ENCODE measurements at places on chromosomes 2 and 18.
A peak's percentile ranks its signal among the peaks of the same experiment; 100 is the strongest.

- peak overlapping the region; percentile 49 for H3K27ac ChIP-seq
- DNase-seq: peak; percentile 72
- no peak overlapping the region for H3K4me3 ChIP-seq
- H3K36me3 ChIP-seq: no peaks in the 10 kb centered on the region
Measured at GRCh38 chr2:28274911-28275685, 117.6 kb upstream of the FOSL2 start.

DNA sequence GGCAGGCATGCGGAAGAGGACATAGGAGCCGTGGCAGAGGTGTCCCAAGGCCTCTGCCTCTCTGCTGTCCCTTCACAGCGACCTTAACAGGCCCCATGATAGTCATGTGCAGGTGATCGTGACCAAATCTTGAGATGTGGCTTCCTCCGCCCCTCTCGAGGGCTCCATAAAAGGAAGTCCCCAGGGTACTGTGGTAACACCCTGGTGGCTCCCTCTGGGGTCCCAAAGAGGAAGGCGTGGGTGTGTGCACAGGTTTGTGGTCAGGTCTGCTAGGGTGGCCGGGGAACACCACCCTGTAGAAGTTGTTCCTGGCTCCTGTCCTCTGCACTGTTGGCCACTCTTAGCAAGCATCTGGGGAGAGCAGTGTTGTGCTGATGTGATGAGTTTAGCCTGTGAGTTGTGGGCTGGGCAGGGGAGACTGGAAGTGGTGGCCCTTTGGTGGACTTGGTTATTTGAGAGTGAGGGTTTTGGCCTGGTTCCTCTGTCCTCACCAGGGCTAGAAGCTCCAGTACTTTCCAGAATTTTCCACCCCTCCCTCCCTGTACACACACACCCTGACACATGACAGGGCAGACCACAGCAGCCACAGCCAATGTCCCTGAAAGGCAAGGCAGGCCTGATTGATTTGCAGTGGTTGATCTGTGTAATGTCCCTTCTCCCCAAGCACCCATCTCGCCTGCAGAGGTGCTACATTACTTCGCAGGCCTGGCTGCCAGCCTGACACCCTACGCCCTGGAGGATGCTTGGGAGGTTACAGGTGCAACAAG lies 68.9 kb upstream of the BOD1L2 start:
- no peaks in the 10 kb centered on the region for H3K27me3 ChIP-seq
- no peaks in the 10 kb centered on the region for H3K36me3 ChIP-seq
- H3K27ac ChIP-seq: no peak overlapping the region
- H3K4me3 ChIP-seq: no peak overlapping the region
- DNase-seq: no peak
- no peaks in the 10 kb centered on the region for H3K4me1 ChIP-seq

- no peak overlapping the region for H3K27ac ChIP-seq
- no peaks in the 10 kb centered on the region for H3K4me1 ChIP-seq
- no peaks in the 10 kb centered on the region for H3K36me3 ChIP-seq
- H3K4me3 ChIP-seq: no peak overlapping the region
- no peak for DNase-seq
Measured at GRCh38 chr18:60050821-60051220, 151.0 kb downstream of the PMAIP1 start.

DNA sequence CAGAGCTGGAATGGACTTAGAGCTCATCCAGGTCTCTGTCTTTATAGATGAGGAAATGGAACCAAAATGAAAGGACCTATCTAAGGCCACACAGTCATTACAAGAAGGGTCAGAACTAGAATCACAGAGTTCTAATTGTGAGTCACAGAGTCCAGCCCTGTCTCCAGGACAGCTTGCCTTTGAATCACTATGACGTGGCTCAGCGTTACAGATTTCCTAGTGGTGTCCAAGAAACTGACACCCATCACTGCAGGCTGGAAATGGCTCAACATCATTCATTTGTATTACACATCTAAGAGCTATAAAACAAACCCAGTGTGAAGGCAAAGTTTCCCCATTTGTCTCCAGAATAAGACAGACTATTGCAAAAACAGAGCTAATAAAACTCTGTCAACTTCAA lies 164.3 kb upstream of the SIX2 start:
- H3K27ac ChIP-seq: peak overlapping the region; percentile 50
- no peaks in the 10 kb centered on the region for H3K27me3 ChIP-seq
- H3K4me3 ChIP-seq: no peak overlapping the region
- H3K36me3 ChIP-seq: no peaks in the 10 kb centered on the region
- H3K4me1 ChIP-seq: no peaks in the 10 kb centered on the region

GRCh38 chr2:119181791-119182445 lies 23.4 kb upstream of the C1QL2 start:
- no peaks in the 10 kb centered on the region for H3K4me1 ChIP-seq
- H3K27me3 ChIP-seq: no peaks in the 10 kb centered on the region
- no peak overlapping the region for H3K4me3 ChIP-seq
- H3K27ac ChIP-seq: no peak overlapping the region
- no peak for DNase-seq
- no peaks in the 10 kb centered on the region for H3K36me3 ChIP-seq

GRCh38 chr2:186716899-186717298 lies 23.0 kb downstream of the FAM171B start:
- H3K36me3 ChIP-seq: no peaks in the 10 kb centered on the region
- DNase-seq: no peak
- no peaks in the 10 kb centered on the region for H3K4me1 ChIP-seq
- no peaks in the 10 kb centered on the region for H3K27me3 ChIP-seq
- H3K4me3 ChIP-seq: no peak overlapping the region
- H3K27ac ChIP-seq: no peak overlapping the region

GRCh38 chr2:136135921-136136906 lies 18.3 kb upstream of the CXCR4 start:
- H3K27me3 ChIP-seq: no peaks in the 10 kb centered on the region
- H3K36me3 ChIP-seq: no peaks in the 10 kb centered on the region
- DNase-seq: no peak

DNA sequence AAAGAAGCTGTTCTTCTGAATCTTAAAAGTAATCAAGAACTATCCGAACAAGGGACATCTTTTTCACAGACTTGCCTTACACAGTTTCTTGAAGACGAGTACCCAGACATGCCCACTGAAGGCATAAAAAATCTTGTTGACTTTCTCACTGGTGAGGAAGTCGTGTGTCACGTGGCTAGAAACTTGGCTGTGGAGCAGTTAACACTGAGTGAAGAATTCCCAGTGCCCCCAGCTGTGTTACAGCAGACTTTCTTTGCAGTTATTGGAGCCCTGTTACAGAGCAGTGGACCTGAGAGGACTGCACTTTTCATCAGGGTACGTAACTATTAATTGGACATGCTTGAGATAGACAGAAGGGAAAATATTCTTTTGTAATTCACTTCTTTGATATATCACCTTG lies 2.4 kb downstream of the MRPL44 start:
- peaks cover 8% of the 10 kb centered on the region for H3K36me3 ChIP-seq
- no peak overlapping the region for H3K27ac ChIP-seq
- no peak for DNase-seq
- H3K27me3 ChIP-seq: no peaks in the 10 kb centered on the region
- peak overlapping the region; percentile 23 for H3K4me3 ChIP-seq

- no peak overlapping the region for H3K27ac ChIP-seq
- no peaks in the 10 kb centered on the region for H3K27me3 ChIP-seq
- DNase-seq: no peak
- H3K4me1 ChIP-seq: no peaks in the 10 kb centered on the region
Measured at GRCh38 chr2:233329489-233330135, 22.0 kb downstream of the SAG start.

DNA sequence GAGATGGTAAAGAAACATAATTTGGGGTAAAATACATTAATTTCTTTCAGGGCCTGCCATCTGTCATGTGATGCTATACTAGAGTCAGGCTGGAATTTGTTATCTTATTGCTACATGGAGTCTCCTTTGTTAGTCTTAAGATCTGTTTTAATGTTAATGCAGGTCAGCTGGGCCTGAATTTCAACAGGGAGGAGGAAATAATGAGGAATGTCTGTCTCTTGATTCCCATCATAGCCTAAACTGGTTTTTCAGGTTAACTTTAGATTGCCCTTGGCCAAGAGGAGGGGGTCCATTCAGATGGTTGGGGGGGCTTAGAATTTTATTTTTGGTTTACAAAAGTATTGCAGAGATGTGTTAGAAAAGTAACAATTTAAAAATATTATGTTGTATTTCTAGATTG lies 19.0 kb upstream of the FEZ2 start:
- H3K36me3 ChIP-seq: no peaks in the 10 kb centered on the region
- H3K27ac ChIP-seq: no peak overlapping the region
- no peaks in the 10 kb centered on the region for H3K4me1 ChIP-seq
- no peak overlapping the region for H3K4me3 ChIP-seq
